ENCODE measurements at places on chromosomes 12 and 14. TPM values are rescaled to one million over a fixed set of nuclear protein-coding genes. Genes with fewer than 3 reads are reported as not detected.

GRCh38 chr12:75623631-75624154 is 112.3 kb upstream of the KRR1 start:
- no peak for DNase-seq

RD3L gene
- total RNA-seq = not detected

SLC39A9 gene
- total RNA-seq = 53.6 TPM

- no peak for DNase-seq
Measured at GRCh38 chr14:61126603-61127498, 145.8 kb downstream of the SLC38A6 start.

- DNase-seq = no peak
Measured at GRCh38 chr14:53979747-53980642, 23.4 kb upstream of the BMP4 start.

SYNJ2BP gene
- total RNA-seq = 7.2 TPM

- DNase-seq = no peak
Measured at GRCh38 chr12:132617135-132617701, 1.4 kb upstream of the P2RX2 start.

DNA sequence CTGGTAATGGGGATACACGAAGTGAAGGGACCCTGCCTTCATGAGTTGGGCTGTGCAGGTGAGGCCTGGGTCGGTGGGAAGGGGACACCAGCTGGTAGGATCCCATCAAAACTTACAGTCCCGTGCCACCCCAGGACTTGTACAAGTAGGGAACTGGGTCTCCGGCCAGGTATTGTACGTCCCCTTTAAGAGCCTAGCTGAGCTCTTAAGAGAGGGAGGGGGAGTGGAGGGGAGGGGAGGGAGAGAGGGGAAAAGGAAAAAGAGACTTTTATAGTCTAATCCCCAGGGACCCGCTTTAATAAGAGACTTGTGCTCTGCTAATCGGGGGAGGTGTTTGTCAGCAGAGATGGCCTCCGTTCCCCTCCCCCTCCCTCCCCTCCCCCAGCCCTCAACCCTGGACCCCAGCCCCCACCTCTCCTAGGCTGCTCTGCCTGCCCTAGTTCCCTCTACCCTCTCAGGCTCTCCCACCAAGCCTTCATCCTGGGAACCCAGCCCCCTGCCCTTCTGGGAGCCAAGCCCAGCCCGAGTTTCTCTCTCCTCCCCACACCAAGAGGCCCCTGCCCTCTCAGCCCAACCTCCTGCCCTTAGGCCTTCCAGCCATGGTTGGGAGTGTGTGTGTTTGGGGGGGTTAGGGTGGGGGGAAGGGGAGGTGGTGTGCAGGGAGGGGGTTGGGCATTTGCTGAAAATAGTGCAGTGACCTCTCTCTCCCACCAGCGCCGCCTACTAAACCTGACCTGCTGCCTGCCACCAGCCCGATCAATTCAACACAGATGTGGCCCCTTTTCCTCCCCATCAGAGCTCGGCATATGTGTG is 2.6 kb downstream of the GDF11 start:
- no peak for DNase-seq

DNA sequence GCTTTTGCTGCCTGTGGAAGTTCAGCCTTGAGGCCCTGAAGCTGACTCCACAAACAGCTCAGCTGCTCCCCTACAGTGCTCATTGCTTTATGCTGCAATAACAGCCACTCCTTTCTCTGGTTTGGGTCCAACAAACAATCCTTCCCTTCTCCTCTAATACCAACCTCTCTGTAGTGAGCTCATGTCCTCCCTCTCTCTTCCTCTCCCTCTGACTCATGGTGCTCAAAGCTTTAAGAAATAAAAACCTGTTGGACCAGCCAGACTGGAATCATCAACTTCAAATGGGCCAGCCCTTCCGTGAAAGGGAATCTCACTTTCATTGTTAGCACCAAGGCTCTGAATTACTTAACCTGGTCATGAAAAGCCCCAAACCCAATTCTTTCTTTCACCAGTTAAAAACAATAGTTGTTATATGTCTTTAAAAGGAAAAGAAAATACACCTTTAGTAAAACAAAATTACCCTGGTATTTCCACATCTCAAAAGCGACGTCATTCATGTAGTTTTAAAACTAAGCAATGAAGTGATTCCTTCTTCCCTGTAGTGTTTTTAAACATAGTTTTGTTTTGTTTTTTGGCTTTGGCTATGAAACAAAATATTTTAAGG is 126.4 kb downstream of the DUSP6 start:
- no peak for DNase-seq

PAH gene
- total RNA-seq = 1.5 TPM

FITM1 gene
- 1.1 TPM for total RNA-seq

GRCh38 chr14:75404847-75405246 is 23.0 kb upstream of the JDP2 start:
- DNase-seq = no peak

DNA sequence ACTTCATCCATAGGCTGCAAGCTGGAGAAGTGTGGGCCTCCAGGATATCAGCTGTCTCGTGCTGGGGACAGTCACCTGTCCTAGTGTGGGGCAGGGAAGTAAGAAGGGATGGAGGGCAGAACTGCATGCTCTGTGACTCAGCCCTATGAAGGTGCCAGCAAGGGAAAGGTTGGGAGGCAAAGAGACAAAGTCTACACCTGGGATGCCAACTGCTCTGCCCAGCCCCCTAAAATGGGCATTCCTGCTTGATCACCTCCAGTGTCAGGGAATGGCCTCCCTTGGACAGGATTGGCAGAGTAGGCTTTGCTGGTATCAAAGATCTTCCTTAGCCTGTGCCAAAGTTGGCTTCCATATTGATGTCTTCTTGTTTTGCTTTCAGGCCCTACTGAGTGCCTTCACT is 335.0 kb downstream of the BCL11B start:
- no peak for DNase-seq

DNA sequence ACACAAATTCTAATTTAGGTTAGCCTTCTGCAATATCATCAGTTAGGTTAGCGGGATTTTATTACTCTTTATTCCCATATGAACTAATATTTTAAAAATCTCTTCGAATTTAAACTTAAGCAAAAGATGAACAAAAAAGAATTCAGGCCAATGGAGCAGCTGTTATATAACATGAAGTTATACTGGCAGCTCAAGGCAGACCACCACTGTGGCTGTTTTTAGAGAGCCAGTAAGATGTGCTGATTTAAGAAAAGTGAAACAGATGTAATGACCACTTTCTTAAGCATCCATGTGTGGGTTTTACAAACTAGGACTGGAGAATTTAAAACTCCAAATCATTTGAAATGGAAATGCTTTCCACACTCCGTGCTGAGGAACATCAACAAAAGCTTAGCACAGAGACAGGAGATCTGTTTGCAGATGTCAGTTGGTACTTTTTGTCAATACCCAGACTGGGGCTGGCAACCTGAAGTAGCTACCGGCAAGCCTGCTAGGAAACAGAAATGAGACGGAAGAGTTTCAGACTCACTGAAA is 164.9 kb downstream of the TTC7B start:
- DNase-seq = no peak

OR11H12 gene
- total RNA-seq = not detected

DNA sequence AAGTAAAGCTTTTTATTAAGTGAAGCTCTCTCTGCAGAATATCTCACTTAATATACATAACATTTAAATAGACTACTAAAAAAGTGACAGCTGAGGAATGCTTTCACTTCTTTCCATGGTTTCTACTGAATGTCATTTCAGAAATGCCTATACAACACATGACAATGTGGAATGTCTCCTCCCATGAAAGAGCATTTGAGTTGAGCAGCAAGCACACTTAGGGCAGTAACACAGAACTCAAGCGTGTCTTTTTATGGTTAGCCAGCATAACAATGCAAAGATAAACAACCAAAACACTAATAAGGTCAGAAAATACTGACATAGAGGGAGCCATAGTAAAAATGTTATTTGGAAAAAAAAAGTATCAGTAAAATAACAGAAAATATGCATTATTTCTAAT is 9.4 kb downstream of the PPP1R12A start:
- no peak for DNase-seq

GRCh38 chr12:83141460-83141994 is 454.8 kb downstream of the TMTC2 start:
- DNase-seq = no peak

MYF5 gene
- not detected for total RNA-seq

DNA sequence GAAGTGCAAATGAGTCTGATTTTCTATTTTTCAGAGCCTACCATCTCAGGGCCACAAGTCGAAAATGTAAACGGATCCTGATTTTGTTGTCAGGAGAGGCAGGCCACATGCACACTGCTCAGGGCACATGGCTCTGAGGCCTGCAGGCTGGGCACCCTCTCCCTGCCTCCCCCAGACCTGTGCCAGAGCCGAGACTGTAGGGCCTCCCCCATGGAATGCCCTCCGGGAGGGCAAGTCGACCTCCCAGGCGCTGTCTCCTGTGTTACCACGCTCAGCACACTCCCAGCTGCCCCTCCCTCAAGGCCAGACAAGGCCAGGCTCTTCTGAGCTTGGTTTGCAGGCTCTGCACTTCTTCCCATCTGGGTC is 121.7 kb downstream of the CRACR2A start:
- DNase-seq = no peak

DNA sequence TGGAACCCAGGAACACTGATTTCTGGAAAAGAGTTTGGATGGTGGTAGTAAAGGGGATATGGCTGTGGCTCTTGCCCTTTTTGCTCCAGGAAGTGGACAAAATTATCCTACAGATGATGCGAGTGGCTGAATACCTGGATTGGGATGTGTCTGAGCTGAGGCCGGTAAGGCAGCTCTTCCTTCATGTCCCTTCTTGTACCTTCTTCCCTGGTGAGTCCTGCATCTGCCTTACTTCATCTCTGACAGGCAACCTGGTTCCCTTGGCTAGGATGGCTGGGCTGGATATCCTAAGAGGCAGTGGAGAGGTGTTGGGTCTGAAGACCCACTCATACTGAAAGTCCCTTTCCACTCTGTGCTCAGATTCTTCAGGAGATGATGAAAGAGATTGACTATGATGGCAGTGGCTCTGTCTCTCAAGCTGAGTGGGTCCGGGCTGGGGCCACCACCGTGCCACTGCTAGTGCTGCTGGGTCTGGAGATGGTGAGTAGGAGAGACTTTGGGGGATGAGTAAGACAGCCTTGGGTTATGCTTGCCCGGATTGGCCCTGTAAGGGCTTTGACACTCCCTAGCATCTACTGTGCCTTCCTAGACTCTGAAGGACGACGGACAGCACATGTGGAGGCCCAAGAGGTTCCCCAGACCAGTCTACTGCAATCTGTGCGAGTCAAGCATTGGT is 8.0 kb downstream of the DGKA start:
- DNase-seq = no peak

HOXC11 gene
- not detected for total RNA-seq

DNA sequence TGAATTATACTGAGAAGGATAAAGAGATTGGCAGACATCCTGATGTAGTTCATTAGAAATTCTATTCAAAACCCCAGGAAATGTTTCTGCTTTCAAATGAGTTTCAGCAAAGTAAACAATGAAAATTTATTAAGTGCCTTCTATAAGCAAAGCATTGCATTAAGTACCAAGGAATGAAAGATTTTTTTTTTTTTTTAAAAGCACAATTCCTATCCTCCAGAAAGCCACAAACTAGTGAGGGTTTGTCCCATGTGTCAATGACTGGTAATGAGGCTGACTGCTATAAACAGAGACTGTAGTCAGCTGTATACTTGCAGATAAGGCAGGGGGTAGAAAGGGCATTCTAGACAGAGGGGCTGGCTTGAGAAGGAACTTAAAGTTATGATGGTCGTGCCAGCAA is 6.7 kb downstream of the ANO4 start:
- no peak for DNase-seq

GRCh38 chr14:24465368-24465767 is 22.8 kb upstream of the SDR39U1 start:
- DNase-seq = no peak

GRCh38 chr12:50175716-50176026 is 8.5 kb upstream of the CERS5 start:
- DNase-seq = no peak

DNA sequence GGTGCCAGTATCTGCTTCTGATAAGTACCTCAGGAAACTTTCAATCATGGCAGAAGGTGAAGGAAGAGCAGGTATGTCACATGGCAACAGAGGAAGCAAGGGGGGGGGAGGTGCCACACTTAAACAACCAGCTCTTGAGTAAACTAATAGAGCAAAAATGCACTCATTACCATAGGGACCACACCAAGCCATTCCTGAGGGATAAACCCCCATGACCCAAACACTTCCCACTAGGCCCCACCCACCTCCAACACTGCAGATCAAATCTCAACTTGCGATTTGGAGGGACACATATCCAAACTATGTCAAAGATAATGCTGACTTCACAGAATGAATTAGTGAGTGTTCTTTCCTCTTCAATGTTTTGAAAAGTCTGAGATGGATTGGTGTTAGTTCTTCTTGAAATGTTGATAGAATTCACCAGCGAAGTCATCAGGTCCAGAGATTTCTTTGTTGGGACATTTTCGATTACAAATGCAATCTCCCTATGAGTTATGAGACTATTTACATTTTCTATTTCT is 16.6 kb downstream of the TFCP2 start:
- DNase-seq = no peak

DNA sequence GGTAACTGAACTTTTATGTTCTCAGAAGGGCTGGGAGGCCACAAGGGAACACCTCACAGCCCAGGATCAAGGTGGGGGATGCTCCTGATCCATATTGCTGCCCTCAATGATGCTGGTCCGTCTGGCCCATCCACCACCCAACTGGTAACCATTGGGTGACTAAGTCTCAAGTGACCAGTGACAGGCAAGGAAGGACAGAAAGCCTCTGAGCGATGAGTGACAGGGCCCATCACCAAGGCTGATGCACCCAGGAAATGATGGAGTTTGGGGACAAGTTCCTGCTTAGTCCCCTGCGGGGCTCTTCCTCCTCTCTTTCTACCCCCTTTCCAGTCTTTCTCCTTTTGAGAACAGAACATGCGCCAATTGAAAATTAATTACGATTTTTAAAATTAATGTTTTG is 2.6 kb upstream of the MMP19 start:
- no peak for DNase-seq

KLRG1 gene
- total RNA-seq = 11.5 TPM

GRCh38 chr14:87686746-87687145 is 306.2 kb downstream of the GALC start:
- DNase-seq = no peak

TAS2R14 gene
- total RNA-seq = 0.95 TPM

- no peak for DNase-seq
Measured at GRCh38 chr14:23670481-23670880, 34.3 kb downstream of the DHRS2 start.

GMFB gene
- total RNA-seq = 56.4 TPM

METTL1 gene
- total RNA-seq = 74.2 TPM

RTL1 gene
- not detected for total RNA-seq

TRMT61A gene
- total RNA-seq = 29.5 TPM

GRCh38 chr12:15880721-15881120 is 1.5 kb upstream of the STRAP start:
- DNase-seq = no peak
